ENCODE measurements at places on chromosomes 2 and 18.

DNA sequence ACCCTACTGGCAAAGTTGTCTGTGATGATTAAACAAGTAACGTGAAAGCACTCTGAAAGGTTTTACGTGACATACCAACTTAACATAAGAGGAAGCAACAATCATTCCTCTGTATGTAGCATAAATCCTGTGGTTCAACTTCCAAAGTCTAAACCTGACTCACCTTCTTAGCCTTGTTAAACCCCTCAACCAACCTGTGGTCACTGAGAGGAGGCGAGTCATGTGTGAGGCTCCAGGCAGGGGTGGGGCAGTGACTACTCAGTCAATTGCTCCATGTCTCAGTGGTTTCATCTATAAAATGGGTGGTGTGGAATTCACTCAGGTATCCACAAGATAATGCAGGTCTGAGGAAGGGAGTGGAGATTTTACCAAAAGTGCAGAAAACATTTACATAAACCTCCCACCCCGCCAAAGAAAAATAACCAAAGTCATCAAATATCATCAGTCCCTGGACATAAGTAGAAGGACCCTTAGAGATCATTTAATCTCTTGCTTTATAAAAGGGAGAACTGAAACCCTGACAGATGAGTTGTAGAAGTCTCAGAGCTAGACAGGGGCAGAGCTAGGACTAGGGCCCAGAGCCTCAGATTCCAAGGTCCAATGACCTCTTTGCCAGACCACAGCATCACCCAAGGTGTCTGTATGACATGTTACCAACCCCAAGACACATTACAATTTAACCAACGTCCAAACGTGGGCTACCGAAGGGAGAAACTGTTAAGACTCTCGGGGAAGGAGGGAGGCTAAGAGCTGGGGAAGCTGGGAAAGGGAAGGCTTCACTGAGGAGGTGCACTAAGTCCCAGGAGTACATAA is 3.7 kb upstream of the PCBP1 start:
- DNase-seq, result peak; percentile 81

DNA sequence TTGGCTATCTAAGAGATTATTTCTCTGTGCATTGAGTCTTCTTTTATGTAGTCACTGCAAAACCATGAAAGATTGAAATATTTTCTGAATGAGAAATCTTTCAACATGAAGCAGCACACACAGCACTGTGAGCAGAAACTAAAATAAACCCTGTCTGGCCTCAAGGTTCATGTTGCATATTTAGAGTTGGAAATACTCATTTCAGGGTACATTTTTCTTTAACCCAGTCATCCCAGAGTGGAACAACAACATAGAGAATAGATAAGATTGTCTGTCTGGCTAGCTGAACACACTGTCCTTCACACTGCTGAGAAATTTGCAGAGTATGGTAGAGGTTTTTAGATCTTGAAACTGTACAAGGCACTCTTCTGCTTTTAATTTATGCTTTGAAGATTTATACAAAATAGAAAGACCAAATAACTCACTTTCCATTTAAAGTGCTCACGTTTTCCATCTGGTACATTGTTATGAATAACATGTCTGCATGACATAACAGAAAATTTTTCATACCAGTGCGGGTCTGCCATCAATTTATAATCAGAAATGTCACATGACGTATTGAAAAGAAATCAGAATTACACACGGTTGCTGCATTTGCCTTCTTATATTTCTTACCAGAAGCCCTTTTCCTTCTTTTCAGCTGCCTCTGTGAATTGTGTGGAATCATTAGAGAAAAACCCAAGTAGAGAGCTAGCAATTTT is 25.0 kb upstream of the FN1 start:
- DNase-seq, result no peak

GRCh38 chr2:221559991-221560390 is 12.1 kb downstream of the EPHA4 start:
- DNase-seq, result no peak

DNA sequence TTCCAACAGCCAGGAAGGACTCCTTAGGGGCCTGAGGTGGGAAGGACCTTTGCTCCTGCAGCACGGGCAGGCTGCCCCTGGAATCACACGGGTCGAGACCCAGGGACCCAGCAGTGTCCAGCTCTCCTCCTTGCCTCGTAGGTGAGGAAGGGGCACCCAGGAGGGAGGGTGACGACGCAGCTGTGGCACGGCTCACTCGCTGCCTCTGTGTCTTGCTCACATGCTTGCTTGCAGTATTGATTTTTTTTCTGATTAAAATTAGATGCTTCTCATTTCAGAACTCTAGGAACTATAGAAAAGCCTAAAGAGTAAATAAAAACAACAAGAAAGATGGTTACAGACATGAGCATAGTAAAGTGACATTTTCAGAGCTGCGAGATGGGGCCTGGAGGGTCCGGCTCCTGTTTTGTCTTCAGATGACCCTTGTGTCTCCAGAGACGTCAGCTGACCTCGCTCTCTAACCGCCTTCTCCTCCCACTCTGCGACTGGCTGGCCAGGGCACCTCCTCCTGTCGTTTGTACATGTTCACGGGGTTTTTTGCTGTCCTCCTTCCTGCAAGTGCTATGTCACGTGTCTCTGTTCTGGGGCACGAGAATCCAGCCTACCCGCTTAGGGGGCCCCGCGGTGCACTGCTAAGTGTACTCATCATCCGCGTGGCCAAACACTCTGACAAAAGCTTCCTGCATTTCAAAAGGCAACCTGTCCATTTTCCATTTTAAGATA is 65.7 kb upstream of the ZNF236 start:
- no peak for DNase-seq

GRCh38 chr18:26342646-26343045 is 116.4 kb downstream of the TAF4B start:
- no peak for DNase-seq

DNA sequence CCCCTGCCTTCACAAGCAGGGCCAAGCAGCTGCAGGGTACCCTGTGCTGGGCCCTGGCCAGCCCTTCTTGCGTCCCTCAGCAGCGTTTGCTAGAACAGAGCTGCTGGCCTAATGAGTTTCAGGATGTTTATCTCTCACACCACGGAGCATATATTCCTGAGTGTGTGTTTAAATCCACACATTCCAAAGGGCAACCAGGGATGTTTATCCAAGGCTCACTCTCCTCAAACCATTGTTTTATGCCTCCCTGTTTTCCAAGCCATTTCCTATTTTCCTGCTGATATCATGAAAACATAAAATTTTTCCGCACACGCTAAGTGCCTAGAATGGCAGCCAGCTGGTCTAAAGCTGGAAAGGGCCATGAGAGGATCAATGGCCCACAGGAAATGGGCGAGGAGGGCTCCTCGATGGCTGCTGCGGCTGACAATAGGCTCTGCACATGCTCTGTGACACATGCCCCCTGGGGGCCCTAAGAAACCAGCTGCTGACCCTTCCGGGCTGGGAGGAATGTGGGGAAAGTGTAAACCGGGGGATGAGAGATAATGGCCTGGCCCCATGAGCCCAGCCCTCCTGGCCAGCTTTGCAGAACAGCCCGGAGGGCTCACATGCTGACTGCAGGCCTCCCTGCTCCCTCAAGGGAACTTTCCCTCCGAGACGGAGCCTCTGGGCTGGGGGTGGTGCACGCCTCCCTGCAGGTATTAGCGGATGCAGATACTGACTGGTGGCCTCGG is 194.0 kb downstream of the NDUFA10 start:
- no peak for DNase-seq

- DNase-seq, result peak; percentile 83
Observed at GRCh38 chr18:48952287-48953103, 1.7 kb upstream of the SMAD7 start.

DNA sequence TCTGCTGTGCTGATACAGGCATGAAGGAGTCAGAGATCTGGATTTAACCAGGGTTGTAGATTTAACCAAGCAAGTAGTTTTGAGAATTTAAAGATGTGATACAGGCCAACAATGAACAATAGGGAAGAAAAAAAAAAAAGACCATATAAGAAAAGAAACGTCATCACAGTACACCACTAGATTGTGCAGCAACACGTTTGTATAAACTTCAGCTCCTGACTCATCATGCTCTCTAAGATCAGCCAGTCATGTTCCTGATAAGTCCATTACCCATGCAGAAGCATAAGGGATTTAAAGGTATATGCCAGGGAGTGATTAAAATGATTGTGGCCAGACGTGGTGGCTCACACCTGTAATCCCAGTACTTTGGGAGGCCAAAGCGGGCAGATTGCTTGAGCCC is 22.3 kb upstream of the ERICH2 start:
- no peak for DNase-seq
